Endodermal cell (in vitro differentiated cells): ENCODE measurements at places on chromosomes 4 and X. TPM values are rescaled to one million over a fixed set of nuclear protein-coding genes. Genes with fewer than 3 reads are reported as not detected.

DNA sequence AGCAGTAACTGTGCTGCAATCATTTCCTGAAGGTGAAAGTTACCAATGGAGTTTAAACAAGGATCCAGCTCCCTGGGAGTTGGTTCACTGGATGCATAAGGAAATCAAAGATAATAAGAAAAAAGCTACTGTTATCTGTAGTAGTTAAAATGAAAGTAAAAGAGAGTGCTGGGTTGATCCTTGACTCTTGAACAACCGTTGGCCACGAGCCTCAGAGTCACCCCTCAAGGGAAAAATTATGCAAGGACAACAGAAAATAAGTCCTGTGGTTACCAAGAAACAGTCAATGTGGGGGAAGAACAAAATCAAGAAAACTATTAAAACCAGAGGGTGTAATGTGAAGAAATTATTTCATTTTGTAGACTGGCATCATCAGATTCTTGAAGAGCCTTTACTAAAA lies 49.7 kb upstream of the DDIT4L start:
- no peak for DNase-seq

GRCh38 chr4:7762376-7763030 lies 177.2 kb downstream of the AFAP1 start:
- DNase-seq, result no peak

GRCh38 chrX:147875866-147876596 lies 35.7 kb upstream of the FMR1 start:
- no peak for DNase-seq

DNA sequence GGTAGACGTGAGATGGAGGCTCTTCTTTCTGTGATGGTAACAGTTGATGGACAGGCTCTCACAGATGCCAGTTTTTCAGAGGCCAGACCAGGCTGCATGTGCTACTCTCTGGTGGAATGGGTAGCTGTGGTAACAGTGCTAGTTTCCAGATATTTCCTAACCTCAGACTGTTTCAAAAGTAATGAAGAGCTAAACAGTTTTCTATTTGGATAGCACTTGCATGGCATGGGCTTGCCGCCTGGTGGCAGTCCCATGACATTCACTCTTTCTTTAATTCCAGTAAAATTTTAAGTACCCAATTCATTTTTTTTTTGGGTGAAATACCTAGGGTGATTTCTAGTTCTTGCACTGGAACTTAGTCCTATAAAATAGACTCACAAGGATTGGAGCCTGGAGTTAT lies 220.2 kb upstream of the MAD2L1 start:
- DNase-seq, result peak; percentile 49

- no peak for DNase-seq
Observed at GRCh38 chr4:156815717-156816359, 155.8 kb downstream of the PDGFC start.

DNA sequence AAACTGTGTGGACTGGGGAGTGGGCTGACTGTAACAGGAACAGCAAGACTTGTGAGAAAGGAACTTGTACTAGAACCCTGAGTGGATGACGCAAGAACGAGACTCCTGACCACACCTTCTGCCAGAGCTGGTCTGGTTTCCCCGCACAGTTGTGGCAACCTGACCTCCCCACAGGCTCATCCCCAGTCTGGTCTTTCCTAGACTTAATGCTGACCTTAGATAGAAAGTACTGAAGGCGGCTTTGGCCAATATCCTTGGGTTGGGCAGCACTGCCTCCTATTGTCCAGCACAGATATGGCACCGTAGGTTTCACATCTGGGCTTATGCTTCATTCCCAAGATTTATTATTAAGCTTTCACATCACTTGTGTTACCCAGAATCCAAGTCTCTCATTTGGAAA lies 137.8 kb upstream of the FRG1 start:
- peak; percentile 66 for DNase-seq

DNA sequence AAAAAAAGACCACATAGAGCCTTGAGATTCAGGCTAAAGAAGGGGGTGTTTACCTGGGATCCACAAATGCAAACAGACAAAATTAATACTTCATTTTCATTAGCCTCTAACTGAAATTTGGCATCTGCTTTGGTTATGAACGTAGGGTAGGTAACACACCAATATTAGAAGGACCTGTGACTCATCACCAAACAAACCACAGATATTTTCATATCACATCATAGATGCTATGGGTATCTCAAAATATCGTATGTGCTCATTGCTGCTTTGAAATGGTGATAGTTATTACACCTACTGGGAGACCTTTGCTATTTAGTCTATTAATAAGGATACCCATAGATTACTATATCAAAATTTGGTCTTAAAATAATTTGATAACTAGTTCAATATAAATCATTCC lies 180.6 kb upstream of the MAP3K15 start:
- no peak for DNase-seq

GRCh38 chrX:144946666-144947065 lies 300.6 kb upstream of the SPANXN1 start:
- DNase-seq, result no peak

Gene TMEM47
- total RNA-seq, result 7.5 to 13.4 TPM (median 12.6 TPM) in 3 replicates

Gene MAGEC1
- total RNA-seq, result not detected in 3 replicates

GRCh38 chr4:128565565-128566186 lies 243.8 kb upstream of the JADE1 start:
- peak; percentile 91 for DNase-seq

Gene FOXP3
- 0.28 to 0.53 TPM (median 0.34 TPM) in 3 replicates for total RNA-seq

DNA sequence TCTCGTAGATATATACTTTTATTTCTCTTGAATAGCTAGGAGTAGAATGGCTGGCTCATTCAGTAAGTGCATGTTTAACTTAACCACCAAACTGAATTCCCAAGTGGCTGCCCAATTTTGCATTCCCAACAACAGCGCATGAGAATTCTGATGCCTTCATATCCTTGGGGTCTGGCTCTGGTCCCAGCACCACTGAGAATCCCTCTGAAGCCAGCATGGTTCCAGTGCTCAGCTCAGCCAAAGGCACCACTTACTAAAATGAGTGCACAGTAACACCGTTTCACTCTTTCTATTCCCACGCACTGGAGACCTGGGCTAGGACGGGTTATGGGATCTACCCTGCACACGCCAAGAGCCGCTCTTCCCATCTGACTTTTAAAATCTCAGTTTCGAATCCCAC lies 60.4 kb downstream of the CASP3 start:
- DNase-seq, result no peak

- DNase-seq, result peak; percentile 62
Observed at GRCh38 chrX:101078716-101079598, at the start of gene TMEM35A. TMEM35A (plus strand) TSS chrX:101078879; CDS start chrX:101079003, 124 bp downstream.

DNA sequence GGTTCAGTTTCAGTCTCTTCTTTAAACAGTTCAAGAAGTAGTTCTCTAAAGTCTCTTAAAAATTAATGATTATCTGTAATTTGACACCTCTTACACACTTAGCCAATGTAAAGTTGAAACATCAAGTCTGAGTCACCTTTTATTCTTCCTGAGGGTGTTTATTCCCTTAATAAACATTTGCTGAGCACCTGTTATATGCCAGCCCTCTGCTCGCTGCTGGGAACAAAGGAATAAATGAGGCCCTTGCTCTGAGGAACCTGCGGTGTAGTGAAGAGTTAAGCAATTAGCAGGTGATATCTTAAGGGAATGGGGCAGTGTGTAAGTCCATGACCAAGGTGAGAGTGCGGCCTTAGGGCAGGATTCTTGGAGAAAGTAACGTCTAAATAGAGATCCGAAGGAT lies 5.2 kb upstream of the NDNF start:
- DNase-seq, result peak; percentile 61

- peak; percentile 68 for DNase-seq
Observed at GRCh38 chr4:2222838-2223237, 19.1 kb downstream of the HAUS3 start.

DNA sequence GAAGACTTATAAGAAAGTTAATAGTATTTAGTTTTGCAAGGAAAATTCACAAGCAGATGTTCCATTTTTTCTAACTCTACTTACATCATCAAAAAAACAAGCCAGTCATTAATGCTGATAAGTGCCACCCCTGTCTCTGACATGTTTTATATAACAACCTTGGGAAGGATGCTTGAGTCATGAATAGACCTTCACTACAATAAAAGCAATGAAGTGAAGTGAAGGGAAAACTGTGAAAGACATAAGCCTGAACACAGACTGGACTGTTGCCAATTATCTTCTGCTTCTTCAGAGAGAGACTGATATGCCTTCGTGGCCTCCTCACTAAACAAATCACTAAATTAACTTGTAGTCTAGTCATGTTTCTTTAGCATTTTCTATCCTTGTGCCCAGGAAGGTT lies 353.2 kb downstream of the PDHA2 start:
- DNase-seq, result no peak

- DNase-seq, result no peak
Observed at GRCh38 chrX:133435544-133436124, 20.3 kb upstream of the GPC4 start.

Gene OPRPN
- not detected in 3 replicates for total RNA-seq

Gene FOXR2
- not detected in 2 replicates for total RNA-seq

- DNase-seq, result peak; percentile 88
Observed at GRCh38 chr4:113979148-113979904, at the start of gene ARSJ. ARSJ (minus strand) TSS chr4:113979647; CDS start chr4:113978834, 813 bp downstream.

- DNase-seq, result peak; percentile 59
Observed at GRCh38 chr4:186265683-186266652, at the start of gene F11. F11 (plus strand) TSS chr4:186266189; CDS start chr4:186267137, 948 bp downstream.
